ENCODE measurements at places on chromosomes 4 and X.

- no peak for DNase-seq
Observed at GRCh38 chrX:39836802-39837420, 260.8 kb downstream of the BCOR start.

GRCh38 chr4:106494066-106494465 is 125.5 kb upstream of the GIMD1 start:
- no peak for DNase-seq

DNA sequence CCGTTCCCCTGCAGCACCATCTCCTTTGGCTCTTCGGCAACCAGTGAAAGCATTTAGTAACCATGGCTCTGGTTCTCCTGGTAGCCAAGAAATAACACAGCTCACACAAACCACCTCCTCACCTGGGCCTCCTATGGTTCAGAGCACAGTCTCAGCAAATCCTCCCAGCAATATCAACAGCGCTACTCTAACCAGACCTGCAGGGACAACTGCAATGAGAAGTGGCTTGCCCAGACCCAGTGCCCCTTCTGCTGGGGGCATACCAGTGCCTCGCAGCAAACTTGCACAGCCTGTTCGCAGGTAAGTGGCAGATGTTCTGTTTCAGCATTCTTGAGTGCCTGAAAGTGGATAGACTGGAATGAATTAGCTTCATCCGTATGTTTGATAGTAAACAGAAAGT is 63.0 kb upstream of the SLC10A4 start:
- no peak for DNase-seq

GRCh38 chr4:26786916-26787315 is 73.7 kb upstream of the STIM2 start:
- DNase-seq, result no peak

DNA sequence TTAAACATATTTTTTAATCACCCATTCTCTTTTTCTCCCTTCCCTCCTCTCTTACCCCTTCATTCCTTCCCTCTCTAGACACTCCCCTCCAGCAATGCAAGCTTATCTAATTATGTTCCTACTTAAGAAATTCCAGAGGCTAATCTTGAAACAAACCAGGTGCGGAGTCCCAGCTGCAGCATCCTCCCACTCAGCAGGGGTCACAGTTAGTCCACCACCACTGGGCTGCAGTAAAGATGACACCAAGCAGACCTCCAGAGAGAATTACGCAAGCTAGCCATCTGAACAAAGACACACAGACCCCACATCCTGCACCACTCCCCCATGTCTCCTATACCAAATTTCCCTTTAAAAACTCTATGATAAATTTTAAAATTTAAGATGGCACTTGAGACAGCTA is 13.9 kb upstream of the SEC24B start:
- no peak for DNase-seq

DNA sequence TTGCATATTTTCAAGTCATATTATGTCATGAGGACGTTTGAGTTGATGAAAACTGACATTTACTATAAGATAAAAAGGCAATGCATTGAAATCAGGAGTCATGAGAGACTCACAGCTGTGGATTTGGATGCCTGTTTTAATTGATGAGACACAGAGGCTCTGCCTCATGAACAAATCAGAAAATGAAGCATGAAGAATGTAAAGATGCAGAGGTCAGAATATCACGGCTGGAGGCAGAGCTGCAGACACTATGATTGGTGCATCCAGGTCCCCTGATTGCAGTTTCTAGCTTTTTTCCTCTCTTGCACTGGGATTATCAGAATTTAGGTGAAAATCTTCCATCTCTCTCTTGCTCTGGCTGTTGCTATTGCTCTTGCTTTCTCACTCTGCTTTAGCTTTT is 74.7 kb downstream of the FAM47B start:
- no peak for DNase-seq

- no peak for DNase-seq
Observed at GRCh38 chr4:147103403-147103946, 157.8 kb upstream of the TTC29 start.

DNA sequence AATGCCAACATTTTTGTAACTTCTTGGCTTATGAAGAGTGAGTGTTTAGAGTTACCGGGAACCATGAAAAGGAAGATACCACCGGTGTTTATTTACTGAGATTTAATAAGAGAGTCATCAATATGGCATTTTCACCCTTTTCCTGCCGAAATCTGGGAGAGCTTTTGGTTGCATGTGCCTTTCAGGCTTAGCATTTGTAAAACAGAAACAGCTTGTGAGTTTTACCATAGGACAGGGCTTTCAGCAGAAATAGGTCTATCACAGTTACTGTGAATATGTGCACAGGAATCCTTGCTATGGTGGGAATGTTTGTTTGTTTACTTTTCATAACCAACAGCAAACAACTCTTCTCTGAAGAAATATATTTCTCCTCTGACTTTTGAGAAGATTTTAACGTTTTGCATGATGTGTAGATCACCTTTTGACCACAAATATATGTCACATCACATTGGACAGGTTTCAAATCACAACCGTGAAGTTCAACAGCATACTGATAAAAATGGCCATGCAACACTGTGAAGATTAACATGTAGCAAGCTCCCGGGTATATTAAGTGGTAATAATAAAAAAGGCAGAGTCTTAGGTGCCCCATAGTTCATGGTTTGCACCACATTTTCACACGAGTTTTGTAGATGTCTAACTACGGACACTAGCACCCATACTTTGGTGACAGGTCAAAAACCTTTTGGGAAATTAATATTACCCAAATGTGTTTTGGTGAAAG is 21.3 kb downstream of the ARHGAP24 start:
- no peak for DNase-seq

- no peak for DNase-seq
Observed at GRCh38 chr4:161519611-161520010, 644.2 kb downstream of the FSTL5 start.

DNA sequence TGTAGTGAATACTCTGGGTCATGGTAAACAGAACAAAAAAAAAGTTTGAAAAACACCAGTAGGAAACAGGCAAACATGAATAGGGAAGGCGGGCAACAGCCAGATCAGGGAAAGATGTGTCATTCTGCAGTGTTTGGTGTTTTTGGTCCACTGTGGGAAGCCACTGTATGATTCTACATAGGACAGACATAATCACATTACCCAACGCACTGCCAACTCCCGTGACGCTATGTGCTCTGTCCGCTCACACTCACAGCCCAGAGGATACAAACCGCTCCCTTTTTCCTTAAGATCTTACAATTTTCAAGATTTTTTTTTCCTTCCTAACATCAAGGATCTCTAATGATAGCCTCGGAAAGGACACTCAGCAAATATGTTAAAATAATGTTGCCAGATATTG is 59.3 kb downstream of the HADH start:
- no peak for DNase-seq

- DNase-seq, result no peak
Observed at GRCh38 chr4:52231526-52231925, 180.4 kb downstream of the SPATA18 start.

- DNase-seq, result peak; percentile 39
Observed at GRCh38 chrX:119605464-119606279, 552 bp downstream of the NKRF start.

- DNase-seq, result no peak
Observed at GRCh38 chrX:132015875-132016274, 7.2 kb upstream of the STK26 start.

DNA sequence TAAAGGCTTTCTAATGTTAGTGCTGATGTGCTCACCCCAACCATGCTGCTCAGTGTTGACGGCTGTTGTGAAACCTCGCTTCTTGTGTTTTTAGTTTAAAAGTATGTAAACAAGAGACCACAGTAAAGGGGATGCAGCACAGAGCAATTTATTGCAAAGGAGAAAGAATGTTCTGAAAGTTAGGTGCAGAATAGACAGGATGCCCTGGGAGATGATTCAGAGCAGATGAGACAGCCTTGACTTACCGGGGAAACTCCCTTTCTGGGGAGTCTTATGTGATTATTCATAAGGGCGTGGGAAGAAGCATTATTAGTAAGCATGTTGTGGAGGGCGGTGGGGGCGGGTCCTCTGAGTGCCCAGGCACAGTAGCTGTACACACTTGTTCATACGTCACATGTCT is 47.7 kb downstream of the EVC start:
- DNase-seq, result peak; percentile 45

GRCh38 chr4:182576601-182577289 is 333.5 kb downstream of the TENM3 start:
- DNase-seq, result no peak

DNA sequence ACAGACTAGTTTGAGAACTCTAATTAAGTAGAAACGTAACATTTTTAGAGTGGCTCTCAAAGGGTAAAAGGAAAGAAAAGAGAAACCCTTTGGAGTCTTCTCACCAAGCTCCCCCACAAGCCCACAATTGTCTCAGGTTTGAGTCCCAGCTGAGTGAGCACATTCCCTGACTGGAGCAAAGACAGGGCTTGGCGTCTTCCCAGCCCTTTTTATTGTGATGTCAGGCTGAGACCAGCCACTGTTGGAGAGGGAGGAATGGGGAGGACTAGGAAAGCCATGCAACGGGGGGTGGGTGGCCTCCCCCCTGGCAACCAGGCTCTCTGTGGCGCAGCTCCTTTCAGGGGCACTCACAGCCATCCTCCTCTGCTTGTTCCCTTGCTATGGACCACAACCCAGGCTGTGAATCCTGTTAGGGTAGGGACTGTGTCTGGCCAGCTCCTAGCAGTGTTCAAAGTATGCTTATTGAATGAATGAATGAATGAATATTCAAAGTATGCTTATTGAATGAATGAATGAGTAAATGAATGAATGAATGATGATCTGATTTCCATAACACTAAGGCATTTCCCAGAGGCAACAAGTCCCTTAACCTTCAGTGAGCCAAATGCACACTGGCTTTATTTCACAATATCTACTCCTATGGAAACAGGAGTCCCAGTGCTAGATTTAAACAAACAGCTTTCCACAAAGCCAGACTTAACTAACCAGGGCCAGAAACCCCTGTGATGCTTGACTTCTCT is 413.3 kb downstream of the MID1IP1 start:
- DNase-seq, result no peak

DNA sequence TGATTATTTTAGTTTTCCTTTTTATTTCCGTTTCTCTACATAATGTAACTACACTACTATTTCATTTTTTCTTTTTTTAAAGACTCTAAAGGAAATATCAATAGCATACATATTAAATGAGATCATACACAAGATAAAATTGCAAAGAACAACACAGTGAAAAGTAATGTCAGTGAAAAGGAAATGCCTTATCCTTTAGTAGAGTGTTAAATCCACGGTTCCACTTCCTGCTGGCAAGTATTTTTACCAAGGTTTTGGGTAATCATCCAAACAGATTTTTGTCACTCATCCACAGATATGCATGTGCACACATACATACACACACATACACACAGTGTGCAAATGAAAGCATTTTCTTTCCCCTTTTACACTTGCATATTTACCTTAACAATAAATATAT is 548.9 kb downstream of the PPP4R3C start:
- no peak for DNase-seq

- no peak for DNase-seq
Observed at GRCh38 chrX:27575565-27575964, 14.6 kb upstream of the DCAF8L2 start.

- no peak for DNase-seq
Observed at GRCh38 chr4:98909646-98910401, 19.1 kb downstream of the EIF4E start.

DNA sequence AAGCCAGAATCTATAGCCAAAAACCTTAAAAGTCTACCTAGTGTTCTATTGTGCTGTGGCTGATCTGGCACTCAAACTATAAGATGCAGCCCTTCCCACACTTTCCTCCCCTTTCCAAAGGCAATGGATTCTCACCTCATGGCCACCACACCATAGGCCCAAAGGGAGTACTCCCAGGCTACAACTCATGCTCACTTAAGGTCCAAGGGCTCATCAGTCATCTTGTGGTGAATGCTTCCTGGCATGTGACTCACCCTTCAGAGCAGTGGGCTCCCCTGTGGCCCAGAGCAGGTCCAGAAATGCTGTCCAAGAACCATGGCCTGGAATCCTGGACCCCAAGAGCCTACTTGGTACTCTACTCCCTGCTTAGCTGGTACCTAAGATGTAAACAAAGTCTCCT is 181.0 kb downstream of the CHRDL1 start:
- no peak for DNase-seq

GRCh38 chr4:41620594-41621256 is 82.8 kb downstream of the LIMCH1 start:
- DNase-seq, result no peak

GRCh38 chrX:1164322-1165288 is 47.8 kb downstream of the CRLF2 start:
- no peak for DNase-seq

DNA sequence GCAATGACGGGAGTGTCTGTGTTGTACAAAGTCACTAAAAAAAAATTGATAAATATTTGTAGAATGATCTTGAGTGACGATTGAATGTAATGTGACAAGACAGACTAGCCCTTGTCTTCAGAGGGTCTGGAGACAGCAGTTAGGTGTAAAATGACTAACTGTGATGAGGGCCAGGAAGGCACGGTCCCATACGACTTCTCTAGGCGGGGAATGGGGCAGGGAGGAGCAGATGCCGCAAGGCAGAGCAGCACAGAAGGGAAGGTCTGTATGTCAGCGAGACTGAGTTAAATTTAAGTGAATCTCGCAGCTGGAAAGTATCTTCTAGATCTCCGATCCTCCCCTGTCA is 405 bp downstream of the CENPE start:
- DNase-seq, result no peak

DNA sequence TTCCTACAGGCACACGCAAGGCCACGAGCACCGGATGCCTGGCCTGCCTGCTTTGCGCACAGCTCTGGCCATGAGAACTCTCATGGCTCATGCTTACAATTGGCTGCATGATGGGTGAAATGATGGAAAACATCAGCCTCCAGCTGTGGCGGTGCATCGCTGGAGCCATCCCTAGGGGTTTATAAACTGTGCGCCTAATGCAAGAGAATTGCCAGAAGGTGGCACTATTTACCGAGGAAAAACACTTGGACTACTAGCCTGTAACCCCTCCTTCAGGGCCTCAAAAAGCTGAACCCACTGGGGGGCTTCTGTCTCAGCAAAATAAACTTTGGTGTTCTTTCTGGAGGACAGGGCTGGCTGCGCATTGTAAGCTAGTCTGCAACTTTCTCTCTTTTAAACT is 51.9 kb downstream of the PHKA2 start:
- DNase-seq, result no peak
